ENCODE measurements at places on chromosomes 6 and 20.

DNA sequence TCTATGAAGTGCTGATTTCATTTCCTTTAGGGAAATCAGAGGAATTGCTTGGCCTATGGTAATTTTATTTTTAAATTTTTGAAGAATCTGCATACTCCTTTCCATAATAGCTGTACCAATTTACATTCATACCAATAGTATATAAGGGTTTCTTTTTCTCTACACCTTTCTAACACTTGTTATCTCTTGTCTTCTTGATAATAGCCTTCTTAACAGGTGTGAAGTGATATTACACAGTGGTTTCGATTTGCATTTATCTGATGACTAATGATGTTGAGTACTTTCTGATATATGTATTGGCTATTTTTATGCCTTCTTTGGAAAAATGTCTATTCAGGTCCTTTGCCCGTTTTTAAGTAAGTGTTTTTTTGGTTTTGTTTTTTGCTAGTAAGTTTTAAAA, 40.8 kb downstream of the SMAP1 start:
- DNase-seq: no peak

DNA sequence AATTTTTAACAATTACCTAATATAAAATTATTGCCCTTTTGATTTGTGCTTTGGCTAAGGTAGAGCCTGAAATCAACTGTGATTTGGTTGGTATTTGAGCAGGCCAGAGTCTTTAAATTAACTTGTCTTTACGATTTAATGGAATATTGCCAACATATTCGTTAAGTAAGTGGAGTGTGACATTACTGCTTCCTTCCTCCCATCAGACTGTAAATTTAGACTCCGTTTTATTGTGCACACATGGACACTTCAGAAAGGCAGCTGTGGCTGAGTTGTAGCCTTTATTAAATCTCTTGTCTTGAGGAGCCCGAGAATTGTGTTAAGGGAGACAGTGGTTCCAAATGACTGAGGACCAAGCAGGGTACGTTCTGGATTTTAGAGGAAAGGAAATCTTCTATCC, 57.4 kb downstream of the CAP2 start:
- DNase-seq: no peak

- DNase-seq: no peak
These were observed 395.0 kb downstream of the SMOC2 start for GRCh38 chr6:168835991-168836390.

DNA sequence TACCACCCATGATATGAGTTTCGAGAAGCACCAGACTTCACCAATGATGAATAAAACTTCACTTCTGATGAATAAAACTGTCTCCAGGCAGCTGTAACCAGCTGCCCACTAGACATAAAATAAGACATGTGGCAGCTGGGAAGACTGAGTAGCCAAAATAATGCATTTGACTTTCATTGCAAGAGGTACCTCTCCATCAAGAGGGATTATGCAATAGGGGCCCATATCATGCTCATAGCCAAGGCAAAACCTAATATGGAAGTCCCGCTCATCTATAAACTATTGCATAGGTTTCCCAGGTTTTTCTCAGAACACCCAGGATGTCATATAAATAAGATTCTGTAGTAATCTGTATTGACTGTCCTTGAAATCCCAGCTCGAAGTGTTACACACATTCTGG, 155.5 kb downstream of the SIM1 start:
- DNase-seq: no peak
